ENCODE measurements at places on chromosomes 16 and 17.

DNA sequence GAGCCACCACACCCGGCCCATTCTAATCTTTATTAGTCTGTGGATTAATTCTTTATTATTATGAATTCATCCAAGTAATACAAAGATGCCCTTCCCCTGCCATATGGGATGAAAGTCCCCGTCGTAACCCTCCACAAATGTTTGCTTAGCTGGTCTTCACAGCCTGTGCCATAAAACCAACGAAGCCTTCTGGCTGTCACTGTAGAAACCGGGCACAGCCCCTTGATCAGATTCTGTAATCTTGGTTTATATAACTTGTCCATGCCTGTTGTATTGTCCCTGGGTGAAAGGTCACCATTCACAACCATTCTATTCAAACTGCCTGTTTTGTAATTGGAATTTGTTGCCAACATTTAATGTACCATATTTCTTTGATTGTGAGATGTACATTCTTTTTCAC is 66.5 kb downstream of the ATP2C2 start:
- peak; percentile 6 for DNase-seq

GRCh38 chr17:56359518-56359917 is 206.2 kb downstream of the ANKFN1 start:
- no peak for DNase-seq

GRCh38 chr16:49467540-49468372 is 94.2 kb downstream of the C16orf78 start:
- no peak for DNase-seq

- DNase-seq, result no peak
These were observed 725 bp downstream of the KRTAP16-1 start for GRCh38 chr17:41308251-41308917.

- DNase-seq, result no peak
These were observed 587.1 kb downstream of the WWOX start for GRCh38 chr16:78686601-78687000.

DNA sequence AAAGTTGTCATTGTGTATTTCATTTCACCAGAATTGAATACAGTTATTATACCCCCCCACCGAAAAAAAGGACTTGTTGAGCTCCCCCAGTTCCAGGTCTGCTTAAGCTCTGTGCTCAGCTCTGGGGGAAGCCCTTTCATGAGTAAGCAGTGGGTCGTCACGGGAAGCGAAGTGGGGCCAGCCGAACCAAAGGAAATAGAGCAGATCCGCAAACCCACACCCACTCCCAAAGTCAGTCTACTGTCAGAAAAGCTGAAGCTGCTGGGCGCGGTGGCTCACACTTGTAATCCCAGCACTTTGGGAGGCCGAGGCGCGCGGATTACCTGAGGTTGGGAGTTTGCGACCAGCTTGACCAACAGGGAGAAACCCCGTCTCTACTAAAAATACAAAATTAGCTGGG is 50.1 kb downstream of the PECAM1 start:
- DNase-seq, result peak; percentile 47

DNA sequence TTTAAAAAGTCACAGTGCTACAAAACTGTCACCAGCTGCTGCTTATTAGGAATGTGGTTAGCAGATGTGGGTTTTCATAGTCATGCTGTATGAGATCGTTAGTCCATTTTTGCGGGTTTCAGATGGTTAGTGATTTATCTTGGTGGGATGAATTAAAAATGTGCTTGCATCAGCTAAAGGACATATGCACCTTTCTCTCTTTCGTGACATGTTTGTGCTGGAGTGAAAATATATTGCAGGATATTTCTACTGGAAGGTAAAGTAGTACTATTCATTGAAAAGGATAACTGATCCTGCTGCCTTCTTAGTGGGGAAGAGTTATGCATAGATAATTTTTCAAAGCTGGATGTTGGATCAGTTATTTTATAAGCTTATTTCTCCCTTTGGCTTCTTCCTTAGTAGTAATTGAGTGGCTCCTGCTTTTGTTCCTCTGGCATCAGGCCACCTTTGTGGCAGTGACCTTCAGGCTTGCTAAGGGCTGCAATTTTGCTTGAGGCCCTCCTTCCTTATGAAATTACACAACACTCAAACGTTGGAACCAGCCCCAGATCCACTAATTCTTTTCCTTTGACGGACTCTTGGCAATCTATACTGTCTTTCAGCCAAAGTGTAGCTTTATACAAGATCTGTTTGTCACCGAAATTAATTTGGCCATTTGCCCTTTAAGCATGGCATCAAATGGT is 7.5 kb upstream of the SNTB2 start:
- DNase-seq, result peak; percentile 47

GRCh38 chr16:64391063-64391600 is 730.7 kb downstream of the CDH11 start:
- DNase-seq, result no peak

GRCh38 chr16:88767546-88768070 is 17.4 kb downstream of the PIEZO1 start:
- DNase-seq, result no peak

DNA sequence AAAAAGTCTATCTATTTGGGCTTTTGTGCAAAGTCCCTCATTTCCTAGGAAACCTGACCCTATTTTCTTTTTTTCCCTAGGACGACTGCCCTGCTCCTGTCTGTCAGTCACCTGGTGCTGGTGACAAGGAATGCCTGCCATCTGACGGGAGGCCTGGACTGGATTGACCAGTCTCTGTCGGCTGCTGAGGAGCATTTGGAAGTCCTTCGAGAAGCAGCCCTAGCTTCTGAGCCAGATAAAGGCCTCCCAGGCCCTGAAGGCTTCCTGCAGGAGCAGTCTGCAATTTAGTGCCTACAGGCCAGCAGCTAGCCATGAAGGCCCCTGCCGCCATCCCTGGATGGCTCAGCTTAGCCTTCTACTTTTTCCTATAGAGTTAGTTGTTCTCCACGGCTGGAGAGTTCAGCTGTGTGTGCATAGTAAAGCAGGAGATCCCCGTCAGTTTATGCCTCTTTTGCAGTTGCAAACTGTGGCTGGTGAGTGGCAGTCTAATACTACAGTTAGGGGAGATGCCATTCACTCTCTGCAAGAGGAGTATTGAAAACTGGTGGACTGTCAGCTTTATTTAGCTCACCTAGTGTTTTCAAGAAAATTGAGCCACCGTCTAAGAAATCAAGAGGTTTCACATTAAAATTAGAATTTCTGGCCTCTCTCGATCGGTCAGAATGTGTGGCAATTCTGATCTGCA is 12.9 kb downstream of the TMEM98 start:
- DNase-seq, result no peak

DNA sequence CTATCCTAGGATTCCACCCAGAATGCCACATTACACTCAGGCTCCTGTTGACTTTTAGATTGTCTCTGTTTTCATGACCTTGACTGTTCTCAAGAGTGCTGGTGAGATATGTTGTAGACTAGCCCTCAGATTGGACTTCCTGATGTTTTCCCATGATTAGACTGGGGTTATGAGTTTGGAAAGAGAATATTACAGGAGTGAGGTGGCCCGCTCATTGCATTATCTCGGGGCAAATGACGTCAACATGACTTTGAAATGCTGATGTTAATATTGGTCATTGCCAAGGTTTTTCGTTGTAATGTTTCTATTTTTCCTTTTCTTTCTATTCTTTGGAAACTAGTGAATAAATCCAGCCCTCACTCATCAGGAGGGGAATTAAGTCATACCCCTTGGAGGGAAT is 355.7 kb upstream of the MON1B start:
- DNase-seq, result no peak

- DNase-seq, result no peak
These were observed 13.7 kb upstream of the MNT start for GRCh38 chr17:2414446-2415064.

- no peak for DNase-seq
These were observed 180.7 kb downstream of the PARN start for GRCh38 chr16:14449334-14449733.

GRCh38 chr17:82234211-82235055 is 5.6 kb downstream of the SLC16A3 start:
- DNase-seq, result no peak

DNA sequence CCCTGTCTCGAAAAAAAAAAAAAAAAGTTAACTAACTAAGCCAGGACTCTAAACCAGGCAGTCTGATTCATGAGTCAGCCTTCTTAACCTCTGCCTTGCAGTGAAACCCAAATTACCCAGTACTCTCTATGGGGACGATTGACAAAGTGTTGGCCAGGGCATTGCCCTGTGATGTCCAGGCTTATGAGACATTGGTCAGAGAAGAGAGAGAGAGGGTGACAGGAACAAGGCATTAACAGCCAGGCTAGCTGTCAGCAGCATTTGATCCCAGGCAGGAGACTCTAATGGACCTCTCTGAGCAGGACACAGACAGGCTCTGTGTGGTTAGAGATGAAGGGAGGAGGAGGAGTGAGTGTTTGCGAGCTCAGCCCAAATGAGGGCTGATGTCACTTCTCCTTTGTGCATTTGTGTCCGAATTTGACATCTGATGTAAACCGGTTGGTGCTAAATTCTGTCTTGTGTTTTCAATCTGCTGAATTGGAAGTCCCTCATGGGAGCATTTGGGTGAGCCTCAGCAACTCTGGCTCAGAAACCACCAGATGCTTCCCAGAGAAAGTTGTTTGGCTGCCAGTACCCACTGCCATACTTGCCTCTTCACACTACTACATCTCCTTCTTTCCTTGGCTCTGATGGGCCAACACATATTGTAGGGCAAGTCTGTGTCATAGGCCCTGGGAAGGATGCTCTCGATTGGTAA is 4.3 kb upstream of the MYL4 start:
- no peak for DNase-seq

DNA sequence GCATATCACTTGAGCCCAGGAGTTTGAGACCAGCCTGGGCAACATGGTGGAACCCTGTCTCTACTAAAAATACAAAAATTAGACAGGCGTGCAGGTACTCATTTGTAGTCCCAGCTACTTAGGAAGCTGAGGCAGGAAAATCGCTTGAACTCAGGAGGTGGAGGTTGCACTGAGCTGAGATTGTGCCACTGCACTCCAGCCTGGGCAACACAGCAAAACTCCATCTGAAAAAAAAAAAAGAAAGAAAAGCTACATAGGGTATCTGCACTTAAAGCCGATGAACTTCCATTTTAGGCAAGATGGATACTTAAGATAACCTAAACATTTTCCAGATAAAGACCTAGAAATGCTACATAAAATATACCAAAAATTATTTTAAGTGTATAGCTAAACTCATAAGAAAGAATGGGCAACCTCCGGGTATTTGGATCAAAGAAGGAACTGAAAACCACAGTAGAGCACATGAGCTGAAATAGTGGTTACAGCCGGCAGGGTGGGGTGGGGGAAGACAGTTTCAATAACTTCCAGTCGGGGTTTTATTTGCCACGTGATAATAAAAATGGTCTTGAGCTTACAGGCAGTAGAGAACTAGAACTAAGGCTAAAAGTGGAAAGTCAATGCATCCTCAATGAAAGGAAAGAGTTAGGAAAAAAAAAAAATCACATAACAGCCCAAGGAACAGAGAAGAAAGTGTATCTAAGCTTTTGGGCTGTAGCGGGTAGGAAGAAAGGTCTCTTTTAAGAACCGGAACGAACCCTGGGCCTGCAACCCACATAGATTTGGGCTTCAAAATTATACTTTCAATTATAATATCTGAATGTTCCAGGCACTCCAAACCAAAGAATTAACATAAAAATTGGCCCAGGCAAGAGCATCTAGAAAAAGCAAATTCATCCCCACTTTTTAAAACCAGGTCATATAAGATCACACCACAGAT is 53.1 kb downstream of the CFDP1 start:
- no peak for DNase-seq

DNA sequence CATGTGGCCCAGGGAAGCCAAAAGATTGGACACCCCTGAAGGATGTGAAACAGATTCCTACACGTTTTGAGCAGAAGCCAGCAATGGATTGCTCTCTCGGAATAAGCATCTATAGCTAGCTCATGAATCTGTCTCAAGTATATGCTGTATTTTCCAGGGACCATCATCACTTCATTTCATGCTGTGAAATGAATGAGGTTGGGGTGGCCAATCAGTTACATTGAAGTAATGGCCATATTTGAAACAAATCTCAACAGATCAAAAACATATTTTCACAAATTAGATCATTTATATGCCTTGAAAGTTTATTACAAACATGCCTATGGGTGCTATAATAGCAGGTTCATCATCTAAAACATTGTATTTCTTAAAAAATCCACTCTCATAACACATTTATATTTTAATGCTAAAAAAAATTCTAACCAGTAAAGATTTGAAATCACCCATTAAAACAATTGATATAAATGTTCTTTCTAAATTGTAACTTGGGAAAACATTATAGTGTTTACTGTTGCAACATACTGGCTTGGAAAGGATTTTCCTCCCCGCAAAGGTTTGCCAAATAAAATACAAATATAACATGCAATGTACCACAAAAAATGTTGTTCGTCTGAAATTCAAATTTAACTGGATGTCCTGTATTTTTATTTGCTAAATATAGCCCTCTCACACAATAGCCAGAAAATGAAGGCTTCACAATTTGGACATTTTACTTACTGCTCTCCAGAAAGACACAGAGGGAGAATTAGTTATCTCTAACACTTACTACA is 743.6 kb downstream of the KCNJ2 start:
- no peak for DNase-seq

DNA sequence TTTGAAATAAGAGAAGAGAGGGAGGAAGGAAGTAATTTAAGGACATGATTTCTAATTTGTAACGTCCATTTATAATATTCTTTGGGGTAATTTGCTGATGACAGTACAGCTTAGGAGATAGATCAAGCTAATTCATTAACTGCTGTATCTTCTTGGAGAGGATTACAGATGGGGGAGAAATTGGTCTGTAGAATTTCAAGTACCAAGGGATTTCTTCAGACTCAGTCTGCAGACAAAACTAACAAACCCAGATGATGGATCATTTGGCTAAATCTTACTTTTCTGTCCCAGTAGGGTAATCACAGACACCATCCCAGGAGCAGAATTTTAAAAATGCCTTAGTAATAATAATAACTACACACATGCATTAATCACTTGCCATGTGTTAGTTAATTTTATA is 711.8 kb downstream of the KCNJ2 start:
- DNase-seq, result no peak

DNA sequence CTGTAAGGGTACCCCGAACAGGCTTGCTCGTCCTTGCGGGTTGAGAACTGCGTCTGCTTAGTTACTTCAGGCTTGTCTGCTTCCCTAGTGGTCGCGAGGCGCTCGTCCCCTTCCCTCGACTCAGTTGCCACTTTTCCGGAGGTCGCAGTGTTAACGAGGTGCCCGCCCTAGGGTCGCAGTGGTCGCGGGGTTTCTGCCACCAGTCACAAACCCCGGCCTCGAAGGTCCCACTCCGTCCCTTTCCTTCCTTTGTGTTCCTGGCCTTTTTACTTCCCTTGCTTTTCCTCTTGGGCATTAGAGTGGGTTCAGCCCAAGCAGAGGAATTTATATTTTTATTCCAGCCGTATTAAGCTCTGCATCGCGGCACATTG is 299 bp downstream of the NUP85 start:
- no peak for DNase-seq

DNA sequence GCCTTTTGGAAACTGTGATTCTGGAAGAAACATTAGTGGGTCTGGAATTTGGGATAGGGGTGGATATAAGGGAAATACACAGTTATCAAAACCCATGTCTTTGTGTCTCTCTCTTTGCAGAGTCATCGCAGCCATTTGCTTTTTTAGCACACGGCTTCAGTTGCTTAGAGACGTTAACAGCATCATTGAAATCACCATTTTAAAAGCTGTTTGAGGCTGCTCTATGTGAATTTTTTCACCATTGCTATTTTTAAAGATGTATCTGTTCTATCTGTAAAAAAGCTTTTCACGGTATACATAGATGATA is 47.3 kb downstream of the OMG start:
- no peak for DNase-seq
